NCI-H82 (cell line): ENCODE measurements at places on chromosomes 4 and X.

DNA sequence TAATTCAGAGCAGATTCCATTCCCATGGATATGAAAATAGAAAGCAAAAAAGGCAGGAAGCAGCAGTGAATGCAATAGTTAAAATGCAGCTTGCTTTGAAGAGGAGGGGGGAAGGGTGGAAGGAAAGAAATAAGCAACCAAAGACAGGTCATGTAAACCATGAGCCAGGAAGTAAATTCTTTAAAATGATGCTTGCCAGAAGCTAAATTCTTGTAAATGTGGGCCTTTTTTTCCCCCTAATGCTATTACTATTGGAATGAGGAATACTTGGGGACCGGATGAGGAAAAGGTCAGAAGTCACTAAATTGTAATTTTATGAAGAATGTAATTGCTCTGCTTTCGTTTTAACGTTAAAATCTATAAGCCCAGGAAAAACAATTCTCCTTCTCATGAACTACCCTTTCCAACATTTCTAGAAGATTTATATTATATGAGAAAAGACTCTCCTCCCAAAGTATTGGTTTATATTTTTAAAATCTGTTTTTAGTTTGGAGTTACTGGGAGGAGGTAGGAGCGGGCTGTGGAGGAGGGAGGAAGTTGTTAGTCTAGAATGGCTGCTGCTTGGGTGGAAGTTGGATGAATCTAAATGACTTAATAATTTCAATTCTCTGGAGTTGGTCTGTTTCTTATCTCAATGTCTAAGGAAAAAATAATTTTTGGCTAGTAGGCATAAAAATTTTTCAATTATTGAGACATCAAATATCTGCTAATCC lies 77.6 kb upstream of the PCDH18 start:
- DNase-seq = no peak

DNA sequence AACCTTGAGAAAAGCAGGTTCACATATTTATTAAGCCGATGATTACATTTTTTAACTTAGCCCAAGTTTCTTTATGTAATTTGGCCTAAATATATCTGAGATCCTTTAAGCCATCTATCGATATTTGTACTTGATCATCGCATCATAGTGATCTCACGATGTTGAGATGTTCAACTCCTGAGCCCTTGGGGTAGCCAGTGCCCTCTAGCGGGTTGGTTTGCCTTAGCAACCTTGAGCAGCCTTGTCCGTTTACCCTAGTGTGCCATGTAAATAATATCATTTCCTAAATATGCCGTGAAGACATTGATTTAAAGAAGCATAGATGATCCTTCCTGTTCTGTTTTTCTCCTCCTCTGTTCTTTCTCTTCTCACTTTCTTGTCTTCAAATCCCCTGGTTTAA lies 432.2 kb downstream of the RPA4 start:
- DNase-seq = peak; percentile 1

- DNase-seq = no peak
These were observed 164.1 kb downstream of the GASK1B start for GRCh38 chr4:158008551-158009218.

GRCh38 chrX:5236749-5237148 lies 991.9 kb downstream of the NLGN4X start:
- DNase-seq = no peak

- no peak for DNase-seq
These were observed 85.1 kb downstream of the PDK3 start for GRCh38 chrX:24550166-24550565.

DNA sequence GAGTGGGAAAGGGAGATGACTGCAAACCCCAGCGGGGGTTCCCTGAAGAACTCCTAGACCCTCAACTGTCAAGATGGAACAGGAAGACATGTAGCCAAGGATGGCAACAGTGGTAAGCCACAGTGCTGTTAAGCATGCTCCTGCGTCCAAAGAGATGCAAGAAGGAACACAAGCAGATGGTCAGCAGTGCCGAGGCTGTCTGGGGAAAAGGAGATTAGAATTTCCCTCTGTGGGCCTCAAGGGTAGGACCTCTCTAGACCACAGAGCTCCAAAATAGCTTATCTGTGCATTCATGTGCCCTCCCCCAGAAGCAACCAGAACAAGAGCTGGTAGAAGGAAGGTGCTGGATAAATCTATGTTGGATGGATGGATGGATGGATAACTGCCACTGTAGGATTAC lies 82.0 kb upstream of the CPEB2 start:
- DNase-seq = peak; percentile 16

DNA sequence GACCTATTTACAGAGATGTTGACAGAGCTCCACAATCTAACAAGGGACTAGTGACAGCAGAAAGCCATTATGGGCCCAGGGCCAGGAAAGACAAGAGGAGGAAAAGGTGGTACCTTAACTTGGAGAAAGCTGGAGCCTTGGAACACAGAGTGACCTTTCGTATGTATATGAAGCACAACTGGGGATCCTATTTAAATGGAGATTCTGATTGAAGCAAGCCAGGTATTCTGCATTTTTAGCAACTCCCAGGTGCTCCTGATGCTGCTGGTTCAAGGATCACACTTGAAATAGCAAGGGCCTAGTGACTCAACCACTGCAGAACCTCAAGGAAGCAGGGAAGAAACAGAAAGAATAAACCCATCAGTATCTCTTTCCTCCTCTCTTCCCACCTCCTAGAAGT lies 99.4 kb downstream of the TMEM47 start:
- DNase-seq = no peak

DNA sequence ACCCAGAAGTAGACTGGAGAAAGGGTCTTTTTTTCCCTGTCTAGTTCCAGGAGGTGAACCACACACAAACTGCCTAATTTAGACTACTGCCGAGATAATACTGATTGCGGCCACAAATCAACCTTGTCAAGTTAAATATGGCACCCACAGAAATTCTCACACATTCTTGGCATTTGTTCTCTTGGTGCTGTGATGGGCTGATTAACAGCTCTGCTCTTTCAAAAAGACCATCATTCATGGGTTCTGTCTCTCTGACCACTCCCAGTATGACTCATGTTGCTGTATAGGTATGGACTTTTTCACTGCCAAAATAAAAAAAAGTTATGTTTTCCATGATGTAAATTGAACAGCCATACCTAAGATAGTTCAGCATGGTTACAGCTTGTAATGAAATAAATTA lies 1003.5 kb upstream of the LCORL start:
- DNase-seq = no peak

DNA sequence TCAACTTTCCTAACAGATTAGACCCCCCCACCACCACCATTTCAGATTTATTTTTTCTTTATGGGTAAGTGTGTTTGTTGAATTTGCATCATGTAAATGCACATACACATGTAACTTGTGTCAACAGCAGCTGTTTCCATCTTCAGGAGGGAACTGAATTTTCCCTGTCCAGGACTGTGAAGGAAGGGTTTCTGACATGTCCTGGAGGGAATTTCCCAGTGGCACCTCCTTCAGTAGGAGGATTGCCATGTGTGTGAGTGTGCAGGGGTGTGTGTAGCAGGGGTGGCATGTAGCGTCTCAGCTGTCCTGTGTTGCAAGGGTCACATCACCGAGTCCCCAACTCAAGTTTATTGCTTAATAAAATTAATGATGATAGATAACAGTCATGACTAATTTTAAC lies 19.7 kb downstream of the HERC6 start:
- DNase-seq = no peak
